ENCODE measurements at places on chromosomes 7 and 10.

DNA sequence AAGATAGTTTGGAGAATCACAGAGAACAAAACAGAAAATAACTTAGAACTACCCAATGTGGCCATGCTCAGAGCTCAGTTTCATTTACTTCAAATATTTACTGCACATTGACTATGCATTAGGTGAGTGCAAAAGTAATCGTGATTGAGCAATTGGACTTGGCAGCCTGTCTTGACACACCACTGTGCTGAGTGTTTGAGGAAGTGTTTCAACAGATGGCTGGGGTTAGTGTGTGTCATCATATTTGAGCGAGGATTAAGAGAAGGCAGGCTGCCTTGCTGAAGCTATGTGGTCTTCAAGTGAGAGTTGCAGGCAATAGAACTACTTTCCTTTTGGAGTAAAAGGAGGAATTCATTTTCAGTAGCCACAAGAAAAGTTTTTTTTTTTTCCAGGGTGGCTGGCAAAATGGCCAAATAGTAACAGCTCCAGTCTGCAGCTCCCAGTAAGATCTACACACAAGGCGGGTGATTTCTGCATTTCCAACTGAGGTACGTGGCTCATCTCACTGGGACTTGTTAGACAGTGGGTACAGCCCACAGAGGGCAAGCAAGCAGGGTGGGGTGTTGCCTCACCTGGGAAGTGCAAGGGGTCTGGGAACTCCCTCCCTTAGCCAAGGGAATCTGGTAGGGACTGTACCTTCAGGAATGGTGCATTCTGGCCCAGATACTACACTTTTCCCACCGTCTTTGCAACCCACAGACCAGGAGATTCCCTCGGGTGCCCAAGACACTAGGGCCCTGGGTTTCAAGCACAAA lies 37.6 kb downstream of the AKR1C4 start:
- no peak for DNase-seq

- no peak for DNase-seq
Observed at GRCh38 chr7:2196381-2197378, 36.1 kb downstream of the MAD1L1 start.

GRCh38 chr7:102264367-102264891 lies 22.2 kb upstream of the SH2B2 start:
- DNase-seq, result no peak

DNA sequence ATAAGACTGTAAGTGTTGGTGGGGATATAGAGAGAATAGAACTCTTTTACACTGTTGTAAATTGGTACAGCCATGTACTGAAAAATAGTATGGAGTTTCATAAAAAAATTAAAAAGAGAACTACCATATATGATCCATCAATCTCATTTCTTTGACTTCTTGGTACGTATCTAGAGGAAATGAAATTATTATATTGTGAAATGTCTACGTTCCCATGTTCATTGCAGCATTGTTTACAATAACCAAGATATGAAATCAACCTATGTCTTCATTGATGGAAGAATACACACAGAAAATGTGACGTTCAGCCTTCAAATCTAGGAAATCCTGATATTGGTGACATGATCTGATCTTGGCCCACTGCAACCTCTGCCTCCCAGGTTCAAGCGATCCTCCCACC lies 32.0 kb downstream of the SHOC2 start:
- DNase-seq, result no peak

- no peak for DNase-seq
Observed at GRCh38 chr10:34430685-34431084, 384.4 kb downstream of the PARD3 start.

- no peak for DNase-seq
Observed at GRCh38 chr7:105742787-105743186, 133.6 kb downstream of the ATXN7L1 start.

GRCh38 chr10:63054889-63055611 lies 78.1 kb upstream of the NRBF2 start:
- DNase-seq, result no peak

- DNase-seq, result no peak
Observed at GRCh38 chr10:107141524-107142061, 22.9 kb downstream of the SORCS1 start.
